ENCODE measurements at places on chromosomes 16 and 17.
A peak's percentile ranks its signal among the peaks of the same experiment; 100 is the strongest.

DNA sequence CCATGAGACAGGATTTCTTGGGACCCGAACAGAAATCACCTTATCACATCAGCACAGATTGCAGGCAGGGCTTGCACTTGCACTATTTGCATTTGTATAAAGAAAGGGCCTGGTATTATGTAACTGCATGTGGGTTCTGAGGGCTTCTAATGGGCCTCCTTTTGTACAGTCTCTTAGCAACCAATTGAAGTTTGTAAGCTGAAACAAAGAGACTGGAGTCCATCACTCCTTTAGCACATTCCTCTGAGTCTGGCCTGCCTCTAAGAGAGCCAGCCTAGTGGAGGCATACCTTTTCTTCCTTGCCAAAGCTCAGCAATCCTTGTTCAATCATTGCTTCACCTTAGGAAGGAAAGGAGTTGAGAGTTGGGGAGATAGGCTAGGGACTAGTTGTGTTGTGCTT lies 387.1 kb downstream of the XYLT1 start:
- DNase-seq: no peak

GRCh38 chr16:89152831-89153700 lies 18.5 kb upstream of the CDH15 start:
- DNase-seq: no peak

GRCh38 chr16:10599626-10600025 lies 19.2 kb upstream of the EMP2 start:
- no peak for DNase-seq

GRCh38 chr17:20116683-20117309 lies 107.6 kb downstream of the SPECC1 start:
- peak; percentile 65 for DNase-seq

DNA sequence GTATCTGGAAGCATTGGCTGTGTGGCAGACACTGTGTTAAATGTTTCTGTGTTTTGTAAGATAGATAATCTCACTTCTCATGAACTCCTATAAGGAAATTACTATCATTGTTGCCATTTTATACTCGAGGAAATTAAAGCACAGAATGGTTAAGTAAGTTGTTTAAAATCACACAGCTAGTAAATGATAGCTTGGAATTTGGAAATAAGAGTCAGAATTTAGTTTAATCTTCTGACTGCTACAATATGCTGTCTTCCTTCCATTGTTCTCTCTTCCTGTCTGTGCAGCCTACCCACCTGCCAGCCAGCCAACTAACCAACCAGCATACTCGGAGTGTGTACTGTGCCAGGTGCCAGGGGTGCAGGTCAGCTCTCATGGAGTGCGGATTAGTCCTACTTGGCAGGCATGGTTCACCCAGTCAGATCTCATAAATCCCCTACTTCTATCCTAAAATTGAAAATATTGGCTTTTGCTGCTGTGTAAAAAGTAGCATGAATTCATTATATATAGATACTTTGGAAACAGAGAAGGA lies 79.9 kb upstream of the LGALS9 start:
- no peak for DNase-seq

GRCh38 chr17:33292981-33293867 lies at the start of gene ASIC2:
TSS of gene ASIC2 (minus strand) at chr17:33293295.
- DNase-seq: no peak

DNA sequence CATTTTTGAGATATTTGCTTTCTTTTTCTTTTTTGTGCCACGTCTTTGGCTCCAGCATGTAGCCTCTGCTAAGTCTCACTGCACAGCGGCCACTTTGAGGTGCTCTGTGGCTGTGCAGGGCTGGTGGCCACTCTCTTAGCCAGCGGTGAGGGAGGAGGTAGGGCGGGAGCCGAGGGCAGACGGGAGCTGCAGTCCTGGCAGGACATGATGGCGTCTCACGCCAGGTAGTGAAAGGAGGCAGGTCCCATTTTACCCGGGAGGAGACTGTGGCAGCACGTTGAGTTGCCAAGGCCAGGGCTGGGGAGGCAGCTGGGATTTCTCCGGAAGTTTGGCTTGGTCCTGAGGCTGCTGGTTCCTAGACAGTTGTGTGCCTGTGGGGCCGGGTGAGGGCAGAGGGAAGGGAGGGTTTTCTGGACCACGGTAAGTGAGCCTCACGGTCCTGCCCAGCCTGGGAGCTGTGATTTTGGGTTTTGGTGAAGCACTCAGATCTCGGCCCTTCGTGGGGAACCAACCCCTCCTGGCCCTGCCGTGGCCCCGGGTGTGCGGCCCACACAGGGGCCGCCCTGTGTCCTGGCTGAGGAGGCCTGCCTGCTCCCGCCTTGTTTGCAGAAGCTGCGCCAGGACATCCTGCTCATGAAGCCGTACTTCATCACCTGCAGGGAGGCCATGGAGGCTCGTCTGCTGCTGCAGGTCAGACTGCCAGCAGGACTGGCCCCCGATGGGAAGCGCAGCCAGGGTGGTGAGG lies 14.4 kb downstream of the DEF8 start:
- DNase-seq: no peak

- DNase-seq: no peak
Measured at GRCh38 chr16:59356144-59356543, 622.0 kb upstream of the GOT2 start.

DNA sequence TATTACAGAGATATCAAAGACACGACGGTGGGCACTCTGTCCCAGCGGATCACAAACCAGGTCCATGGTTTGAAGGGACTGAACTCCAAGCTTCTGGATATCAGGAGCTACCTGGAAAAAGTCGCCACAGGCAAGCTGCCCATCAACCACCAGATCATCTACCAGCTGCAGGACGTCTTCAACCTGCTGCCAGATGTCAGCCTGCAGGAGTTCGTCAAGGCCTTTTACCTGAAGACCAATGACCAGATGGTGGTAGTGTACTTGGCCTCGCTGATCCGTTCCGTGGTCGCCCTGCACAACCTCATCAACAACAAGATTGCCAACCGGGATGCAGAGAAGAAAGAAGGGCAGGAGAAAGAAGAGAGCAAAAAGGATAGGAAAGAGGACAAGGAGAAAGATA lies 8.7 kb downstream of the PSMD7 start:
- no peak for DNase-seq

GRCh38 chr17:31318298-31318801 lies 3.1 kb downstream of the EVI2A start:
- peak; percentile 93 for DNase-seq

GRCh38 chr16:27840311-27841060 lies 223.0 kb downstream of the GSG1L start:
- DNase-seq: no peak

DNA sequence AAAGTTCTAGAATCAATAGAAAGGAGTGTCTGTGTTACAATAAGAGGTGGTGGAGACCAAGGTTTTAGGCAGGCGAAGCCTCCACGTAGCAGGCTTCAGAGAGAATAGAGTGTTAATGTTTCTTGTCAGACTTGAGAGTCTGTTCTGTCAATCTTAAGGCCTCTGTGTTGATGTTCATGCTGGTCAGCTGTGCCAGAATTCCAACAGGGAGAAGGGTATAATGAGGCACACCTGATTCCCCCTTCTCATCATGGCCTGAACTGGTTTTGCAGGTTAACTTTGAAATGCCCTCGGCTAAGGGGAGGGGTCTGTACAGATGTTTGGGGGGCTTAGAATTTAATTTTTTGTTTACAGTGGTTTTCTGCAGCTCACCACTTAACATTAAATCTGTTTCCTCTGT lies 46.0 kb downstream of the RNF112 start:
- no peak for DNase-seq

- peak; percentile 5 for DNase-seq
Measured at GRCh38 chr17:6420173-6420641, 14.7 kb downstream of the AIPL1 start.

- DNase-seq: peak; percentile 99
Measured at GRCh38 chr16:3950343-3951193, 70.1 kb upstream of the CREBBP start.

GRCh38 chr16:22007159-22007508 lies 777 bp upstream of the MOSMO start:
- no peak for DNase-seq

GRCh38 chr16:82017911-82018568 lies 6.8 kb upstream of the SDR42E1 start:
- DNase-seq: no peak

- peak; percentile 87 for DNase-seq
Measured at GRCh38 chr17:48841395-48841831, 10.6 kb downstream of the CALCOCO2 start.

DNA sequence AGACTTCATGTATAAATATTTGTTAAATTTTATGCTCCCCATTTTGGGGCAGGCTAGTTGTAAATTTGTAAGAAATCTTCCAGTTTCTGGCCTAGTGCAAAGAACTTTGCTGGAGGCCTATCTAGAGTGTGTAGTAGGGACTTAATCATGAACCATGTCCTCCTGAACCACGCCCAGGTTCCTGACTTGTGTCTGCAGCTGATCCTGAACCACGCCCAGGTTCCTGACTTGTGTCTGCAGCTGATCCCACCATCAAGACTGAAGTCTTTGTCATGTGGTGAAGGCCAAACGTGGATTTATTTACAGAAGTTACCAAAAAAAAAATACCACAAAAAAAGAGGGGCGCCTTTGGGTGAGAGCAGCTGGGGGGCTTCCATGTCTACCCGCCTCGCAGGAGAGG lies 33.1 kb downstream of the LMF1 start:
- no peak for DNase-seq

DNA sequence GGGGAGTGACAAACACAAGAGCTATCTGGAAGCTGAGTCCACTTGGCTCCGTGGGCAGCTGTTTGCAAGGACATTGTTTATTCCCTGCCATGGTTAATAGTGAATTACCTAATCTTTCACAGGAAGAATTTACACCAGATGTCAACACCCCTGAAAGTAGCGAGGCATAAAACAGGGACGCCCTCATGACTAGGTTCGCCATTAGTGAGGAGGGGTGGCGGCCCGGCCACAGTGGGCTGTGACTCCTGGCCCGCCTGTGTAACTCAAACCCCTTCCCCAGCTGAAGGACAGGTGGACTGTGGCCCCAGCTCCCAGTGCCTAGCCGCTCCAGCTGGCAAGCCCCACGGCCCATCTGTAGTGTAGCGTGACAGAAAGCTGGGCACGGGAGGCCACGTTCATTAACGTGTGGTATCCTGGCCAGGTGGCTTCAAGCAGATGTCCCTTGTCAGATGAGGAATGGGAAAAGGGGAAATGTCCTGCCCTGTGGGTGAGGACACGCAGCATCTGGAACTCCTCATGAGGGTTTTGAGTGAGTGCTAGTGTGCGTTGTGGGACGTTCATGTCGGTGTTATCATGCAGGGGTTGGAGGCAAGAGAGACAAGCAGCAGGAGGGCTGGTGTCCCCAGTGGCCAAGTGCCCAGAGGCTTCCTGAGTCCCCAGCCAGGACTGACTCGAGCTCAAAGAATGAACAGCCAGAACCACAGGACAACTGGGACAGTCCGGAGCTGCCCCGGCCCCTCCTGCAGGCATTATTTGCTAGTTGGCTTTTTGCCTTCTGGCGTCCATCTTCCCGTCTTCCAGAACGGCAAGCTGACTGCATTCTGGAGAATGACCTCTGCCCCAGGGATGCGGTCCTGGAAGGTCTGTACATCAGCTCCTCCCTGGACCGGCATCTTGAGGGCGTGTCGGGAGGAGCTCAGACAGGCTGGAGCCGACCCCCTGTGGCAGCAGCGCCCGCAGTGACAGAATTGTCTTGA lies 19.2 kb downstream of the KDM8 start:
- DNase-seq: peak; percentile 42

DNA sequence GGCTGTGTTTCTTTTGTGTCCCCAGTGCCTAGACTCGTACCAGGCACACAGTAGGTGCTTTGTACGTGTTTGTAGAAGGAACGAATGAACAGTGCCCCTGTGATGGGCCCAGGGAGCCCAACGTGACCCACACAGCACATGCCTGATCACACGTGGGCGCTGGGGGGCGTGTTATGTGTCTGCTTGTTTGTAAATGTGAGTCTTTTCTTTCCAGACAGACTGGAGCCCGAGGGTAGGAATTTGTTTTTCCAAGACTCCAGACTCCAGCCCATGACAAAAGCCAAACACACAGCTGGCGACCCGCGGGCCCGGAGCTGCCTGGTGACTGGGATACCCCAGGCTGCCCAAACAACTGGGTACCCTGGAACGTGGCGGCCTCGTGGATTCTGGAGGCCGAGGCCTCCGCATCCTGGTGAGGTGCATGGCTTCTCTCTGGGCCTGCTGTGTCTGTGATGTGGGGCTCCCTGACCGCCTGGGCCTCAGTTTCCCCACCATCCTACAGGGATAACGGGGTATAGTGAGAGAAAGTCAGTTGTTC lies 14.9 kb upstream of the CBFA2T3 start:
- DNase-seq: no peak

GRCh38 chr16:84391151-84392030 lies 23.1 kb downstream of the ATP2C2 start:
- peak; percentile 43 for DNase-seq

GRCh38 chr16:70646260-70647241 lies at the start of gene IL34:
TSS of gene IL34 (plus strand) at chr16:70646559. CDS start at chr16:70646948, 389 bp downstream.
- DNase-seq: no peak

DNA sequence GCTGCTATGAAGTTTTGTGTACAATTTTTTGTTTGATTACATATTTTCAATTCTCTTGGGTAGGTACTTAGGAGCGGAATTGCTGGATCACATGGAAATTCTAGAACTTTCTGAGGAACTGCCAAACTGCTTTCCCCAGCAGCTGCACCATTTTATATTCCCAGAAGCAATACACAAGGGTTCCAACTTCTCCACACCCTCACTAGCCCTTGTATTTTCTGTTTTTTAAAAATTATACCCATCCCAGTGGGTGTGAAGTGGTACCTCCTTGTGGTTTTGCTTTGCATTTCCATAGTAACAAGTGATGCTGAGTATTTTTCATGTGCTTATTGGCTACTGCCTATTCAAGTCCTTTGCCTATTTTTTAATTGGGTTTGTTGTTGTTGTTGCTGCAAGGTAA lies 20.9 kb downstream of the NACA2 start:
- peak; percentile 11 for DNase-seq

DNA sequence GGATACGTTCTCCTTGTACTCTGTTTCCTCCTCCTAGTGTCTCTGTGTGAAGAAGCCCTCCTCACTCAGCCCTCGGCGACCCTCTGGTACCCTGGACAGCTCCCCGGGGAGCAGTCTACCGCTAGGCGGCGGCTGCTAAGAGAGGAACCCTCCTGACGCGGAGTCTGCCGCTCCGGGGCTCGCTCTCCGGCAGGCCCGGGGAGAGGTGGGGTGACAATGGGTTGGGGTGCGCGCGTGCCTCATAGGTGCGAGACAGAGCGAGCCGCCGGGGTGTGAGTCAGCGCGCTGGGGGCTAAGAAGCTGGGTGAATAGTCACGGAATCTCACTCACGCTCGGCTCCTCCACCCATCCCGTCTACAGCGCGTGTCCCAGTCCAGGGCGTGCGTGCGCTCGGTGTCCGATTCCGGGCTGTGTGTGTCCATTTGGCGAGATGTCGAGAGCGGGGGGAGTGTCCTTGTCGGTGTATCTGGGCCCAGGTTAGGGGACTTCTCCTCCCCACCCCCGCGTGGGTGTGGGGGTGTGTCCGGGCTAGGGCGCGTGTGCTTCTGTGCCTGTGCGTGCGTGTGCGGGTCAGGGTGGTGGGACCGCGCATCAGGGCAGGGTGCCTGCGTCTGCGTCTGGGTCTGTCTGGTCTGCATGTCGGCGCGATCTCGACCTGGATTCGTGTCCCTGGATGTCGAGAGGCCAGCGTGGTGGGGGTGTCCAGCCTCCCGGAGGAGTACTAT lies 577 bp upstream of the HS3ST2 start:
- peak; percentile 2 for DNase-seq

GRCh38 chr16:29784901-29785500 lies 5.5 kb upstream of the KIF22 start:
- peak; percentile 53 for DNase-seq

GRCh38 chr16:10521681-10522274 lies 58.6 kb downstream of the EMP2 start:
- peak; percentile 45 for DNase-seq
